ENCODE measurements at places on chromosomes 5 and 9.

- DNase-seq: peak; percentile 50
Observed at GRCh38 chr5:137735555-137736284, at the start of gene KLHL3. KLHL3 (minus strand) TSS chr5:137736089; CDS start chr5:137735646, 443 bp downstream.

DNA sequence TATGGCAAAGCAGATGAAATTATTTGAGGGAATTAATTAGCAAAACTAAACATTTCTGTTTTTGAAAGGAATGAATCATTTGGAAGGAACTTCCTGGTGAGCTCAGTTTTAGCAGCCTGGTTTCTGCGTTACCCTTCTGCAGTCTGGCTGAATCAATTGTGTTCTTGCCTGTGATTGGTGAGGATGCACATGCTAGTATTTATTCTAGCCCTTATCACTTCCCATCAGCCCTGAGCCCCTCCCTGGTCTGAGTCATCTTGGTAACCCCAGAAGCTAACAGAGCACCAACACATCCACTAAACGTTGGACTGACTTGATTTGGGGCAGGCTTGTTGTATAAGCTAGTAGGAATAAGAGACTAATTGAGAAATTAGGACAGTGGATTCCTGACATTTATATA is 6.6 kb downstream of the TJP2 start:
- peak; percentile 99 for DNase-seq

DNA sequence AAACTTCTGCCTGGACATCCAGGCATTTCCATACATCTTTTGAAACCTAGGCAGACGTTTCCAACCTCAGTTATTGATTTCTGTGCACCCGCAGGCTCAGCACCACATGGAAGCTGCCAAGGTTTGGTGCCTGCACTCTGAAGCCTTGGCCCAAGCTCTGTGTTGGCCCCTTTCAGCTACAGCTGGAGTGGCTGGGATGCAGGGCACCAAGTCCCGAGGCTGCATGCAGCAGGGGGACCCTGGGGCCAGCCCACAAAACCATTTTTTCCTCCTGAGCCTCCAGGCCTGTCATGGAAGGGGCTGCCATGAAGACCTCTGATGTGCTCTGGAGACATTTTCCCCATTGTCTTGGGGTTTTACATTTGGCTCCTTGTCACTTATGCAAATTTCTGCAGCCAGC is 49.9 kb downstream of the NFX1 start:
- DNase-seq: no peak

DNA sequence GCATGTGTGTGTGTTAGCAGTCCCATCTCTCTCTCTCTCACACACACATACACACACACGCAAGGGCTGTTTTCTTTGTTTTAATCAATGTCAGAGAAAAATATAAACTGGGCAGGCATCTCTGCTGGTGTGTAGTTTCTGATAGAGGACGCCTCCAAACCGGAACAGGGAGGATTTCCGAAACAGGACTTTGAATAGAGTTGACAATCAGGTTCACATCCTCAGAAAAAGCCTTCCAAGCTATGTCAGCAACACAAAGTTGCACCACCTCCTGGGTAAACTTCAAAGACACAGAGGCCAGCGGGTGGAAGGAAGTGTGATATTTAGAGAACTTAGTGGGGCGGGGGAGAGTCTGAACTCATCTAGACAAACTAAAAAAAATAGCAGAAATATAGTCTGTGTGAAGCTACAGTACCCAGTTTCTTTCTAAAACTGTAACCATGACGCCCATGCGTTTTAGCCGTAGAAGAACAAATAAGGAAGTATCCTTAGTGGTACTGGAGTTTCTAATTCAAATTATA is 1.2 kb downstream of the ST8SIA4 start:
- peak; percentile 1 for DNase-seq

- DNase-seq: peak; percentile 95
Observed at GRCh38 chr5:32852535-32852934, 141.4 kb downstream of the NPR3 start.

DNA sequence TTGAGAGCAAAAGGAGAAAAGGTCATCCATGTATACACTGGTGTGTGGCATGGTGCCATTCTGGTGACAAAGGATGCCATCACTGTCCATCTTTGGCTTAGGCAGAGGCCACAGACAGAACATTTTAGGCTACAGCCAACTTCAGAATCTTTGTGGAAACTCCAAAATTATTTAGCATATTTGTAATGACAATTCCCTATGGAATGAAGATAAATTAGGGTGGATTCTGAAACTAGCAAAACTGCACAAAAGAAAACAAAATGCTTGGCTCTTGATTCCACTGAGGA is 92.5 kb downstream of the FBXW11 start:
- DNase-seq: no peak

GRCh38 chr5:74332682-74333081 is 307.8 kb downstream of the ENC1 start:
- DNase-seq: no peak

GRCh38 chr9:89975630-89976029 is 370.8 kb downstream of the GADD45G start:
- no peak for DNase-seq

DNA sequence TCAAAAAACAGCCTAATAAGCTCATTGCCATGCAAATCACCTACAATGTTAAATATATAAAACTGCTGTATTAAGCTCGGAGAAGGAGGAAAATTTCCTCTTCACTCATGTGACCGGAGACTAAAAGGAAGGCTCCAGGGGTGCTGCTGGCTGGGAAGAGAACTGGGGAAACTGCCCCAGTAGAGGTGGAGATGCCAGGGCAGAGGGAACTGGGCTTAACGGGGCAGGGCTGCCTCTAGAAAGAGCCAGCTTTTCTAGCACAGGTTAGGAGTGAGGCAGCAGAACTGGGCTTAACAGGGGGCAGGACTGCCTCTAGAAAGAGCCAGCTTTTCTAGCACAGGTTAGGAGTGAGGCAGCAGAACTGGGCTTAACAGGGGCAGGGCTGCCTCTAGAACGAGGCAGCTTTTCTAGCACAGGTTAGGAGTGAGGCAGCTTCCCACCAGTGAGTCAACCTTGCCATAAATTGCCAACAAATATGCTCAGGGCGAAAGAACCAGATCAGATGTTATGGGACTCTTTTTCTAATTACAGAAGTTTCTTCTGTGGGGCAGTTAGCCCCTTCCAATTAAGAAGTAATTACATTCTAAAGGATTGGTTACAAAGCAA is 115.3 kb downstream of the FANCC start:
- no peak for DNase-seq

DNA sequence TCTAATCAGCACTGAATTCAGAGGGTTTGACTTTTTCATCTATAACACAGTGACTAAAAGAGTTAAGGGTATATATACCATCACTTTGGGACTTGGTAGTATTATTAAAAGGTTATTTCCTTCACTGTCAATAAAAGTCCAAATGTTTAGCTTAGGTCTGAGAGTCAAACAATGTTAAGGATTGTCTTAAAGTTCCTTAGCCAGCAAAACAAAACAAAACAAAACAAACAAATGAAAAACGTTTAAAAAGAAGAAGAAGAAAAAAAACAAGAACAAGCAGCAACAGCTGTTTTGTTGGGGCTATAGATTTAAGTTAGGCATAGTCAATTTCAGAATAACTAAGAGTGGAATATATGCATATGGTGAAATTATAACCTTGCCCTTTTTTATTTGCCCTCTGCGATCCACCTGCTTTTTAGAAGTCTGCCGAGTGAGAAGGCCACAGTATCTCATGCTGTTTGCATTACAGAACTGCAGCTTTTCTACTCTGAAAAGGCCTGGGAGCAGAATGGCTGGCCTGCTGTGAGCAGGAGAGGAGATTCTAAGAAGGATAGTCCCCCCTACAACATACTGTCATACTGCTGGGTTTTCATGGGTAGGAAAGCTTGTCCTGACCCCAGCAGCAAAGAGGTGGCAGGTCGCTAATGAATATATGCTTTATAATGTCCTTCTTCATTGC is 141.7 kb downstream of the NTRK2 start:
- DNase-seq: no peak

GRCh38 chr9:94612071-94612470 is 18.4 kb upstream of the FBP2 start:
- DNase-seq: no peak

DNA sequence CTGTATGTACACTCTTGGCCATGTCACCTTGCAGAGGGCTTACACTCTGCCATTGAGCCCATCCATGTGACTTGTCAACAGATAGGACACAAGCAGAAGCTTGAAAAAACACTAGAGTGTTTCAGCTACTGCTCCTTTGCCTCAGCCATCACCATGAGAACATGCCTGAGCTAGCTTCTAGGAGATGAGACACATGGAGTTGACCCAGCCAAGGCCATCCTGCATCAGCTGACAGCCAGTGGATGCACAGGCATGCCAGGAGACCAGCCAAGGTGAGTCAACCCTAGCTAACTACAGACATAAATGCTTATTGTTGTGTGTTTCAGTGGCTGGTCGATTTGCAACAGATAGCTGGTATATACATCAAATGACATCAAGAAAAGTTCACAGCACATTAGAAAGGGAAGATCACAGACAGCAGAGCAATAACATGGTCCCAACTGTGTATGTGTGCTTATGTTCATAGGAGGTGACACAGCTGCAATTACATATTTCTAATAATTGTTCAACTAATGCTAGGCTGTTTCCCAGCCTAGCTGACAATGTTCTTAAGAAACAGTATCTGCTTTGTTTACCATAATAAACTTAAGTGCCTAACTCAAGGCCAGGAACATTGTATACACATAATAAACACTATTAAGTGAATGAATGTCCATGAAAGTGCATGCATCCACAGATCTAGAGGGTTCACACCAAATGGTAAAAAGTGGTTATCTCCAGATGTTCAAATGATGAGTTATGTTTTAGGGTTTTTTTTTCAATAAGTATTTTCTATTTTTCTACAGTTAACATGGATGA is 105.7 kb downstream of the SPOCK1 start:
- DNase-seq: no peak

GRCh38 chr5:64807520-64807919 is 38.8 kb downstream of the CWC27 start:
- peak; percentile 86 for DNase-seq

- peak; percentile 34 for DNase-seq
Observed at GRCh38 chr5:108028412-108028811, 353.5 kb downstream of the FBXL17 start.

DNA sequence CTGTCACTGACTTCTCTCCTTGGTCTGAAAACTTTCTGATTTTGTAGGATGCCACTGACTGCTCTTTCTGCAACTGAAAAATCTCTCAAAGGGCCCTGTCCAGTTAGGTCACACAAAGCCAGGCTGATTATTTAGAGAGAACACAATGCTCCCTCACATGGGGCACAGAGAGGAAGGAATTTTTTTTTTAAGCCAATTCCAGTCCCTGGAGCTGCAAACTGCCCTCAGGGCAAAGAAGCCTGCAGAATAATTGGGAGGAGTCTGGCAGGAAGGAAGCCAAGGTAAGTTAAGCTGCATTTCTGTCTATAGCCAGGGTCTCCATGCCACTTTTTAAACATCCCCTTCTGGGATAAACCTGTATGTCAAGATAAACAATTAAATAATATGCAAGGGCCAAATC is 305.5 kb downstream of the ZSWIM6 start:
- no peak for DNase-seq

- peak; percentile 27 for DNase-seq
Observed at GRCh38 chr9:119289740-119290433, 79.3 kb downstream of the BRINP1 start.

- DNase-seq: no peak
Observed at GRCh38 chr9:95517559-95518425, 1.0 kb upstream of the PTCH1 start.

- DNase-seq: no peak
Observed at GRCh38 chr9:103999375-104000062, 94.6 kb upstream of the SMC2 start.

DNA sequence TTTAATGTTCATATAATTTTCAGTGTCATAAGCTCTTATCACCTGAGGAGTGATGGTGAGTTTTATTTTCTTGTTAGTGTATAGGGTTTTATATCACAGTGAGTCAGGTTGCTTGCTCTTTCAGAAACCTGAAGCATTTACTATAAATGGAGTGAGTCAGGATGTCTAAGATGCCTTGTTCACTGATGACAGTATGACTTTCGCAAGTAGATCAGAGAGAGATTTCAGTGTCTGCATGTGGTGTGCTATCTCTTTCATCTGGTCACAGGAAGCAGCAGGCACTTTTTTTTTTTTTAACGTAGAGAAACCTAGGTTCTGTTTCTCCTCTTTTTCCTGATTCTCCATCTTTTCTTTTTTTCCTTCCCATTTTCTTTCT is 237.1 kb downstream of the DMRTA1 start:
- peak; percentile 47 for DNase-seq

DNA sequence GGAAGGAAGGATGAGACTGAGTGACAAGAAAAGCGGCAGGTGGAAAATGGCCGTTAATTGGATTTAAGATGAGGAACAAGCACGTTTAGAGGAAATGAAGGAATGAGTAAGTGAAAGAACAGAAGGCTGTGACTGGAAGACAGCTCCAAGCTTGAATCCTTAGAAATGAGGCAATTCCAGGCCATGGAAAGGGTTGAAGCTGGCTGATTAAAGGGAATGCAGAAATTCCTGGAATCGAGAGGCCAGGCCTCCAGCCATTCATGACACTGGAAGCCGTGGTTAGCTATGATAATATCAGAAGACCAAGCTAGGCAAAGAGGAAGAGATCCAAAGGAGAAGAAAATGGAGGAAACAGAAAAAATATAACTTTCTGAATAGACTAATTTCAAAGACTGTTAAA is 84.2 kb downstream of the ARL15 start:
- DNase-seq: no peak

DNA sequence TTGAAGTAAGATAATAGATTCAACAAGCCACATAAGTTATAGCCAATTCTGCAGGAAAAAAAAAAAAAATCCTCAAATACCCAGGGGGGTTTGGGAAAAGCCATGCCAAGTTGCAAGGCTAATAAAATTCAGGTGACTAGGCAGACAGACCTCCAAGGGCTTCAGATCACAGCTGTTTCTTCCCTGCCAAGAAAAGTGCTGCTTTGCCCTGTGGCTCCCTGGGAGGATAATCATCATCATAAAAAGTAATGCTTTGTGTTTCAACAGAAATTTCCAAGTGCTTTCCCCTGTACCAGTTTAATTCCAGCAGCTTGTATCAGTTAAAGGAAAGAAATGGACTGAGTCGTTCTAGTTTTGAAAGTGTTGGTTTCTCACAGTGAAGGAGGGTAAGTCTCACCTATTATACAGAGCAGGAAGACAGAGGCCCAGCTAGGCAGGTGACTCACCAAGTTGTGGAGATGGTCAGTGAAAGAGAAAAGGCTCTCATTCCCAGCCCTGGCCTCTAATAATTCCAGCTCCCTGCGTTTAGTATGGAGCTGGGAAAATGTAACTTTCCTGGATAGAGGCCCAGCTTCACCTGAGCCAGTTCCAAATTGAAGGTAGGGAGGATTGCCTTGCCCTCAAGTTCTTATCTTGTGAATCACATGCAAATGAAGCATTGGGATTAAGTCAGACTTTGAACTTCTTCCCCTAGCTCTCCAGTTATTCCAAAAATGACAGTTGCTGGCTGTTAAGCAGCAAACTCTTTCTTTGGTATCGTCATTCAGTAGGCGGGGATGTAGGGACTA is 263.4 kb downstream of the GRIA1 start:
- DNase-seq: no peak

All from iris pigment epithelial cell (primary cell).